ENCODE measurements at places on chromosomes 12 and 14.

- no peak for DNase-seq
Measured at GRCh38 chr14:103105580-103106150, 11.1 kb downstream of the EXOC3L4 start.

GRCh38 chr12:116556356-116556952, 2.7 kb upstream of the MAP1LC3B2 start:
- DNase-seq: no peak

DNA sequence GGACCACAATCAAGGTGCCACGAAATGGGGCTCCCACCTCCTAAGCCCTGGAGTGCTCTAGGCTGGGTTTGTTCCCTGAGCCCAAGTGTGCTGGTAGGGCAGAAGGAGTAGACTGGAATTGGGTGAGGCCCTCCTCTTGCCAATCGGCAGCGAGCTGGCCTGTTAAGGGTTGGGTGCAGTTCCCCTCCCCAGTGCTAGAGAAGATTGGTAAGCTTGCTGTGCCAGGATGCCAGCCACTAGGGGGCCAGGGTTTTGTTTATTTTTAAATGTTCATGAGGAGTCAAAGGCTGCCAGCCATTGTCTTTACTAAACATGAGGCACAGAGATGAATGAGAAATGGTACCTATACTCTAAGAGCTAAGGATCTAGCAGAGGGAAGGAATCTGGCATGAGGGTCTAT, 79.7 kb downstream of the SPTB start:
- DNase-seq: no peak

DNA sequence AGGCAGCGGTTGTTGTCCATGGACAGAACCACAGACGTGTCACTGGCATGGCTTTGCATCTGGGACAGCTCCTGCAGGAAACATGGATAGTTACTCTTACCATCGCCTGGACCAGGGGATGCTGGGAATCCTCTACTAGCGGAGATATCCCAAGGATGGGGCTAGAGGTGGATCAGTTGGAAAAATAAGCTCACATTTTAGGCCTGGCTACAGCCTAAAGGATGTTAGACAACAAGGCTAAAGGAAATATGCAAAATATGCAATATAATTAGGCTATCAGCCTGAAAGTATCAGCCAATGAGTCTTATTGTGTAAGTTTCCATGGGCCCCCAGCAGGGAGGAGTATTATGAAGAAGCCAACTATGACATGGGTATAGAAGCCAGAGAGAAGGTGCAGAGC, 5.0 kb downstream of the KRT76 start:
- no peak for DNase-seq

DNA sequence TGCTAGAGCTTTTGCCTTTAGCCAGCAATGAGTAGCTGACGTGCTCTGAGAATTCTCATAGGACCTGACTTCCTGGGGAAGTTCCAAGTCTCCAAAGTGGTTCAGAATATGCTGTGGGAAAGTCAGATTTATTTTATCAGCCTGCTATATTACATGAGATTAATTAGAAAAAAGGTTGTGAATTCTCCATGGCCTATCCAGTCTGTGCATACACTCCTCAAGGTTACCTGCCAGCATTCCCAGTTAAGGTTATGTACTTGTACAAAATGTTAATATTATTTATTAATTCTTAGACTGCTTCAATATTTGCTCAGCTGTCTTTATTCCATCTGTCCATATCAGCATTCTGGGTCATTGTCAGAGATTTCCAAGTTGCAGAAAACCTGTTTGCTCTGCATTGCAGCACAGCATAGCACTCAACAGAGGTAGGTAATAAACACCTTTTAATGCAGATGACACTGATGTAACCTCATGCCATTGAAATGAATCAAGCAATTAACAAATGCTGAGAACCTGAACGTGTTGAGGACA, 2.7 kb upstream of the SEL1L start:
- DNase-seq: no peak

DNA sequence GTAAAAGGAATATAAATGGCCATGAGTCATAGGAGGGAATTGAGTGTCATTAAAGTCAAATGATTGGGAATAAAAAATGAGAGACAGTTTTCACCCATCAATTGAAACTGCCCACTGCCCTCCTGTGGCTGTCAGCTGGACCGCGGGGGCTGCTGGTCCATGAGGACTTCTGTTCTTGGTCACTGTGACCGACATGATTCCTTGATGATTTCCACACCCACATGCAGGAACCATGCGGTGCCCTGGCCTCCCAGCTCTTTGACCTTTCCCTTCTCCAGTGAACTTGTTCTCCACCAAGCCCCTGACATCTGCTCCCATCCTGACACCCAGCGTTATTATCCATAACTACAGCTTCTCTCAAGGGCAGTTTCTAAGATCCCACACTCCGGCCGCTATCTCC, 48.4 kb downstream of the C12orf75 start:
- no peak for DNase-seq

GRCh38 chr12:38138225-38139221, 178.1 kb upstream of the ALG10B start:
- peak; percentile 43 for DNase-seq

DNA sequence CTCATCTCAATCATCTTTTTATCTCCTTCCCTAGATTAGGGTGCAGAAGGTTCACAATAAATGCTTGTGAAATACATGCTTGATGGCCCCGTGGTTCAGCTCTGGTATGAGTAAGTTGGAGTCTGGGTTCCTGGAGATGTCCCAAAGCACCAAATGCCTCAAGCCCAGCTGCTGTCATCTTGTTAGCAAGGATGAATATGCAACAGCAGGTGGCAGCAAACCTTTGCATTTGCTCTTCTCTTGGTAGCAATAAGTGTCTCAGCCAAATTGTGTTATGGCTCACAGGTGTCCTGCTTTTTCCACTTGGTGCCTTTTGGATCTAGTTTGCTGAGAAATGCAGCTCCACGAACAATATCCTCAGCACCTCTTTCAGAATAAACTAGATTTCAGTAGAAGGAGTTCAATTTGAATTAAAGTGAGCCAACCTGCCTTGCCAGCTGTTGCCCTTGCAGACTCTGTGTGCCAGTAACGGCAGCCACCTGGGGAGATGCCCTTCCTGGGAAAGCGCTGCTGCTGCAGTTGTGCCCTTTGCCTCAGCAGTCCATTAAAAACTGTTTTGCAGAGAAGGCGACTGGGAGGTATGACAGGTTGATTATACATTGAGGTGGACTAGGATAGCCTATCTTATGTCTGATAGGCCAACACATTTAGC, 417.3 kb downstream of the SNAPC1 start:
- no peak for DNase-seq

DNA sequence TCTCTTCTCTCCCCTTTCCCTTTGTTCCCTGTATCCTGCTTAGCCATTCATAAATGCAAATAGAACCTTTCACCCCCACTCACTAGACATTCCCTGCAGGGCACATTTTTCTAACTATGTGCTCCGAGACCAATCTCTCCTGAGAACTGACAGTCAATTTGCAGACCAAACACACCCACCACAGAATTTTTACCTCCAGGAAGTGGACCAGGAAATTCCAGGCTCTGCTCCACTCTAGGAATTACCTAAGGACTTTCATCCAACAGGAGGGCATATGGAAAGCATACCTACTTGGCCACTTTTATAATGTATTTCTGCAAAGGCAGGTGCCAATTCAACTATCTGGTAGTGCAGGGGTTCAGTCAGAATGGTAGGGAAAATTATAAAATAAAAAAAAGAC, 8.9 kb upstream of the TAS2R46 start:
- no peak for DNase-seq

- no peak for DNase-seq
Measured at GRCh38 chr12:116876151-116876869, 4.9 kb downstream of the HRK start.

DNA sequence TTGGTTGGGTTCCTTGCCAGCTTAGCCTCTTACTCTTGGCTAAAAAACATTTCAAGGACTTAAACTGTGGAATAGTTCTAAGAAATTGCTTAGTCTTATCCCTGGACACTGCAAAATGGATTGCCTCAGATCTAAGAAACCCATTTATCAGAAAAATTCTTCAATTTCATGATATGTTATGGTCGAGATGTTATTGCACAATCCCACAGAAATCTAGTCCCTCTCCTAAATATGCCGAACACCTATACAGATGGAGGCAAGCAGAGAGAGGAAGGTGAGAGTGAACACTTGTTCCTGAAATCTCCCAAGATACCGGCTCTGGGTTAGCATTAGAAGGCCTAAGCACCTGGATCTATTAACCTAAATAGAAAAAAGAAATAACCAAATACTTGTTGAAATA, 267.2 kb downstream of the PAWR start:
- no peak for DNase-seq

- DNase-seq: no peak
Measured at GRCh38 chr12:116299665-116300328, 22.3 kb upstream of the MED13L start.

- DNase-seq: no peak
Measured at GRCh38 chr12:92411687-92412086, 266.0 kb upstream of the BTG1 start.

- DNase-seq: no peak
Measured at GRCh38 chr14:35866595-35867279, 40.6 kb downstream of the BRMS1L start.

- no peak for DNase-seq
Measured at GRCh38 chr12:106267535-106267934, 19.7 kb upstream of the CKAP4 start.

- no peak for DNase-seq
Measured at GRCh38 chr12:139585-139984, 73.0 kb downstream of the IQSEC3 start.

DNA sequence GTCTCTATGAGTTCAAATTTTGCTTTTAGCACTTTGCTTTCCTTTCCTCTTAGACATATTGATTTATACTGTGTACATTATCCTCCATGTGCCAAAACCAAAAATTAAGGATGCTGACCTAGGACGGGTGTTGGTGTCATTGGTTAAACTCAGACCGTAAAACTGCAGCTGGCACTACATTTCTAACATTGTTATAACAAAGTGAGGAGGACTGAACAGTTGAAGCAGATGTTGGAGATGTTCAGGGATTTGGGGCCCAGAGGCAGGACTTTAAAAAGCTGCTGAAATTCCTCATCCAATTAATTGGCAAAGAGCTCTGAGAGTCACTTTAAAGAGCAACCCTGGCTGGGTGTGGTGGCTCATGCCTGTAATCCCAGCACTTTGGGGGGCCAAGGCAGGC, 72.4 kb downstream of the TMTC1 start:
- DNase-seq: no peak

DNA sequence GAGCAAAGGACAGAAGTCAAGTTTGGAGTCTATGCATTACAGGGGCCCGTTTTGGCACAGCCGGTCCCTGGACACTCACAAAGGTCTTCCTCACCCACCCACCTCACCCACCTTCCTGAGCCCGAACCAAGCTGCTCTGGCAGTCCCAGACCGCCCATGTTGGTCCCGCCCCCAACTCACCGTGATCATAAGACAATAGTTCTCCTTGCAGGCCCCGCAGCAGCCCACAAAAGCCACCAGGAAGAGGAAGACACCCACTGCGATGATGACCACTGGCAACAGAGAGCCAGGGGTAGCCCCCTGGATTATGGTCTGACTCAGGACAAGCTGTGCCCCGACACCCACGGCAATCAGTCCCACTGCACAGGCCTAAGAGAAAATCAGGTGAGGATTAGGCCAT, 1.8 kb downstream of the CD63 start:
- DNase-seq: no peak

- DNase-seq: no peak
Measured at GRCh38 chr14:65421201-65421981, 8.9 kb downstream of the FUT8 start.

GRCh38 chr14:100067481-100067880, 2.3 kb downstream of the EVL start:
- no peak for DNase-seq

- DNase-seq: no peak
Measured at GRCh38 chr12:109952160-109952858, 43.9 kb downstream of the GIT2 start.

GRCh38 chr12:123384318-123384993, 524 bp downstream of the KMT5A start:
- no peak for DNase-seq

DNA sequence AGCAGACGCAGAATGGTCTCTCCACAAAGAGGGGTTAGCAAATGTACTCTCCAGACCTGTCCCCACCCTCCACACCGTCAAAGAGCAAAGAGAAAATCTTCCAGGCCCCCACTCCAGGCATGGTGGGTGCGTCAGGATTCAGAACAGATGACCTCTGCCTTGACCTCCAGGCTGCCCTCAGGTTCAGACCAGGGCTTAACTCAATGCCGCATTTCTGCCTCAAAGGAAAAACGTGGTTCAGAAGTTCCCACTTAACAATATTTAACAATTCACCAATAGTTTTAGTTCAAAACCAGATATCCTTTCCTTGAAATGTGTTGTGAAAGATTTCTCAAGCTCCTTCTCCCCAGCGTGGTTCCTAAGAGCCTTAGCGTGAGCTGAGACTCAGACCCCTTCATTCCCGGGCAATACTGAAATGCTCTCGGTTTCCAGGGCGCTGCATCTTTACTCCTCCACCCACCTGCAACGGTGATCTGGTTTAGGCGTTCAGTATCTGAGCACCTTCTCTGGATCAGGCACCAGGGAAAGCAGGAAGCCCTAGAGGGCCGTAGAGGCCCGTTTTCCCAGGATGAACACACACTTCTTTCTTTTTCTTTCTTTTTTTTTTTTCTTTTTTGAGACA, 22.9 kb downstream of the HSP90AA1 start:
- no peak for DNase-seq

- no peak for DNase-seq
Measured at GRCh38 chr12:129949651-129950050, 45.8 kb upstream of the TMEM132D start.

- no peak for DNase-seq
Measured at GRCh38 chr12:112907415-112908157, 824 bp downstream of the OAS1 start.

- DNase-seq: peak; percentile 38
Measured at GRCh38 chr12:630656-631632, 32.3 kb downstream of the NINJ2 start.

DNA sequence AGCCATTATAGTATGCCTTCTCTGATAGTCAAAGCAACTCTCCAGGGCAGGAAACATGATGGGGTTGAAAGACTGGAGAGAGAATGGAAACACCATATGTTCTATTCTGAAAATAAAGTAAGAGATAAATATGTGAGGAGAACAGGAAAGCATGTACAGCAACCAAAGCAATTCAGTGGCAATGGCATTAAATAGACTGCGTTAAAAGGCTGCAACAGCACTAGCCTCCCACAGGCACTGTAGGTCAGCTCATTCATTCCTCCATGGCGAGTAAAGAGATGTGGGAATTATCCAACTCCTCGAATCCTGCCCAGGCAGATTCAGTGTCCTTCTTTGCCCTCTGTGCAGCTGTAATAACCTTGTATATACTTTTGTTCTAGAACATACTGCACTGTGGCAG, 43.8 kb downstream of the ANO6 start:
- DNase-seq: no peak

- no peak for DNase-seq
Measured at GRCh38 chr12:118373616-118374015, 909 bp upstream of the TAOK3 start.

GRCh38 chr14:75279153-75279762, 630 bp downstream of the FOS start:
- DNase-seq: no peak

All from activated gamma-delta T cell treated with anti-CD3 and anti-CD28 coated beads, Interleukin-2, amount 50 U/mL, for 16 hours (primary cell).